ENCODE measurements at places on chromosomes 5 and 9. TPM values are rescaled to one million over a fixed set of nuclear protein-coding genes. Genes with fewer than 3 reads are reported as not detected.

RLN2 gene
- total RNA-seq, result not detected

ANKRD31 gene
- 0.14 TPM for total RNA-seq

TXN gene
- 1,180 TPM for total RNA-seq

PCDHGA11 gene
- 0.52 TPM for total RNA-seq

SLC46A2 gene
- total RNA-seq, result not detected

DNA sequence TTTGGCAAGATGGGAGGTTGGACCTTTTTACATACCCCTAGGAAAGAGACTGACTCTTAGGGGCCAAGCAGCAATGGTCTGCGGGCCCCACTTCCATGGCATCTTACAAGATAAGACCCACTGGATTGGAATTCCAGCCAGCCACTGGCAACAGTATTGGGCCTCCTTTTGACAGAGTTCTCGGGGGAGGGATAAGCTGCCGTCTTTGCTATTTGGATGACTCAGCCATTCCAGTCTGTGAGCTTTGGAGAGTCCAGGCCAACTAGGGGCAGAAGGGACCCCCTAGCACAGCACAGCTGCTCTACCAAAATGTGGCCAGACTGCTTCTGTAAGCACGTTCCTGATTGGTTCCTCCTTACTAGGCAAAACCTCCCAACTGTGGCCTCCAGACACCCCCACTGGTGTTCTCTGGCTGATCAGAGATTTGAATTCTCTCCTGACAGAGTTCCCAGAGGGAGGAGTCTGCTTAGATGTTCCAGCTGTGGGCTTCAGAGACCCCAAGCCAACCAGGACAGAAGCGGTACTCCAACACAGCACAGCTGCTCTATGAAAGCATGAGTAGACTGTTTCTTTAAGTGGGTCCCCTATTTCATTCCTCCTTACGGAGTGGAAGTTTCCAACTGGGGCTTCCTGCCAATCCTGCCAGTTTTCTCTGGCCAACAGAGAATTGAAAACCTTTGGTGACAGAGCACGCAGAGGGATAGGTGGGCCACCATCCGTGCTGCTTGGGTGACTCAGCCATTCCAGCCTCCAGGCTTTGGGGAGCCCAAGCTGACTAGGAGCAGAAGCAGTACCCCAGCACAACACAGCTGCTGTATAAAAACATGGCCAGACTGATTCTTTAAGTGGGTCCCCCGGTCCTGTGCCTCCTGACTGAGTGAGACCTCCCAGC is 672.1 kb upstream of the RIOK2 start:
- no peak for DNase-seq

- DNase-seq, result no peak
These were observed 18.5 kb downstream of the OR2V1 start for GRCh38 chr5:181112476-181112875.

DNA sequence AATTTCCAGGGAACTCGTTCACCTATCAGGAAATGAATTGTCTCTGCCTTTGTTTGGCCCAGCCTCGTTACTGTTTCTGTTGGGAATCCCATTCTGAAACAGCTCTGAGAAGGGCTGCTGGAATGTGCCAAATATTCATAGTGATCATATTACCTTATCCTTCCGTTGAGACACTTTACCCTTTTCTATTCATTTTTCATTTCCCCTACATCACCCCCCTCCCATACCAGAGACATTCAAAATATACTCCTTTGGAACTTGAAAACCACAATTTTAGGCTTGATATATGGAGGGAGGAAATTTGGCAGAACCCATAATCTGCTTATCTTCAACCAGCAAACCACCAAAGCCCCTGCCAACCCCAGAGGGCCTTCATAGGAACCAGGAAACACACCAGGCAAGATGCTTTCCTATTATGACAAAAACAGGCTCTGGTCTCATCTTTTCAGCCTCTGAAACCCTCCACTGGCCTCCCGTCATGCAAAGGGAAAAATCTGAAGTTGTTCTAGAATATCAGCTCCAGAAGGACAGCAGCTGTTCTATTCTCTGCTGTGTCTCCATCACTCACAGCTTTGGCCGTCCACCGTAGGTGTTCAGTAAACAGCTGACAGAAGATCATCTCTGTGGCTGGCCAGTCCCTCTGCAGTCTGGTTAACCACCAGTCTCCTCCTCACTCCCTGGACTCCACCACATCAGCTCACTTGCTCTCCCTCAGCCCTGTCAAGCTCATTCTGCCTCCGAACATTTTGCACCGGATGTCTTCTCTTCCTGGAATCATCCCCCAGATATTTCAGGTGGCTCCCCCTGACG is 217.2 kb upstream of the WWC1 start:
- DNase-seq, result no peak

DNA sequence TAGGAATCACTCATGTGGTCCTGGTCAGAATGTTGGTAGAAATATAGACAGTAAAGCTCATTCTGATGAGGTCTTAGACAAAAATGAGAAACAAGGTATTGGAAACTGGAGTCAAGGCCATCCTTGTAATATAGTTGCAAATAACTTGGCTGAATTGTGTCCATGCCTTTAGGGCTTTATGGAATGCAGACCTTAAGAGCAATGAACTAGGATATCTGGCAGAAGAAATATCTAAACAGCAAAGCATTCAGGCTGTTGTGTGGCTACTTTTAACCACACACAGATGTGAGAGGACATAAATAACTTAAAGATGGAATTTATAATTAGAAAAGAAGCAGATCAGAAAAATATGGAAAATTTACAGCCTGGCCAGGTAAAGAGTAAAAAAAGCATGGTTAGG is 128.2 kb downstream of the YTHDC2 start:
- no peak for DNase-seq

All from NCI-H460 (cell line).